Esophagus muscularis mucosa (tissue), 4 donors: ENCODE measurements at places on chromosomes 6 and 20. TPM values are rescaled to one million over a fixed set of nuclear protein-coding genes. Genes with fewer than 3 reads are reported as not detected.

GRCh38 chr6:163329991-163330390 lies 84.5 kb upstream of the QKI start:
- DNase-seq = no peak

The RAB5IF gene
- 60.2 TPM for total RNA-seq

DNA sequence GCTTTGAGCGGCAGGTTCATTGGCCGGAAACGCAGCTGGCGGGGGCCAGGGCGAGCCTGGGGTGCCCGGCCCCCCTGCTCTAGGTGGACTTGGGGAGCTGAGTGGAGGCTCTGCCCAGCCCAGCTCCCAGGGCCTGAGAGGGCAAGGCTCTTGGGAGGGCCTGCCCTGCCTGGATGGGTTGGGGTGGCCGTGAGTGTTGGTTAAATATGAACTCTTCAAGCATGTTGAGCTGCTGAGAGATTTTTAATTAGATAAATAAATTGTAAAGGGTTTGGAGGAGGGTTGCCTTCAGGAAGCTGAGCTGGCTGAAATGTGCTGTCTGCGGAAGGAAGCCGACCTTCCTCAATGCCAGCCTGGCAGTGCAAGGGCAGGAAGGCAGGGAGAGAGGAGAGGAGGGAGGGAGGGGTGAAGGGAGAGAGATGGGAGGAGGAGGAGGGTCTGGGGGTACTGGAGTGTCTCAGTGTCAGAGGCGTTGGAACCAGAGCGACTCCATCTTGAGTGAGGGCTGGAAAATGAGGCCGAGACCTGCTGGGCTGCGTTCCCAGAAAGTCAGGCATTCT lies 39.4 kb upstream of the PMEPA1 start:
- no peak for DNase-seq

The HLA-DPA1 gene
- 89.9 TPM for total RNA-seq

The ASIP gene
- not detected for total RNA-seq

GRCh38 chr6:34949636-34950035 lies 60.6 kb downstream of the ANKS1A start:
- no peak for DNase-seq

DNA sequence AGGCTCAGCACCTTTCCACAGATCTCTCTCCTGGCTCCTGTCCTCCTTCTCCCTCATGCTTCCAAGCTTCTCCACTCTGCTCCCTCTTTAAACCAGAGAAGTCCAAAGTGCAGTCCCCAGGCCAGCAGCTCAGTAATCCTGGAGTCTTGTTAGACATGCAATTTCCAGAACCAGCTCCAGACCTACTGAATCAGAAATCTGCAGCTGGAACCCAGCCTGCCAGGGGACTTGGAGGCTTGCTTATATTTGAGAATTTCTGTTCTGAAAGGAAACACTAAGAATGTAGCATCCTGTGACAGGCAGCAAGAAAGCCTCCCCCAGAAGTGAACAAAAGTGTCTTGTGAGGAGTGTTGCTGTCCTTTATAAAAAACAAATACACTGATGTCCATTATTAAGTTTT lies 438.1 kb downstream of the BCKDHB start:
- no peak for DNase-seq

GRCh38 chr20:32621071-32621890 lies 36.1 kb upstream of the NOL4L start:
- DNase-seq = no peak

DNA sequence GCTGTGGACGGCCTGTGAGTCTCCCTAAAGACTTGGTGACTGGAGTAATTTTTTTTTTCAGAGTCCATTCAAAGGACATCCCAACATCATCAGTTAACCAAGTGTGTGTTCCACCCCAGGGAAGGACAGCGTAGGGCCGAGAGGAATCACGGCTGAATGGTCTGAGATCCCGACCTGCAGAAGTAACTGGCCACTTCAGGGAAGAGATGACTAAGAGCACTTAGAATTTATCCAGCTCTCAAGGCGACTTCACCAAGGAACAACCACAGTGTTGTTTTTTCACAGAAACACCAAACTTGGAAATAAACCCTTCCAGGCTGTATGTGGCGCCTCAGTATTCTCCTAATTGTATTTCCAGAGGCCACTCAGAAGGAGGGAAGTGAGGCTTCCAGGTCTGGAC lies 231.6 kb downstream of the FNDC1 start:
- DNase-seq = peak; percentile 17

GRCh38 chr20:57694481-57694880 lies 15.3 kb downstream of the PMEPA1 start:
- DNase-seq = no peak

GRCh38 chr20:33630507-33630906 lies 31.6 kb upstream of the C20orf144 start:
- DNase-seq = no peak

- no peak for DNase-seq
These were observed 15.8 kb upstream of the GPR6 start for GRCh38 chr6:109962271-109962670.
